Ureter (tissue), 1 donor: ENCODE measurements at places on chromosomes 11 and 22. TPM values are rescaled to one million over a fixed set of nuclear protein-coding genes. Genes with fewer than 3 reads are reported as not detected.

Gene OR5B17
- not detected for total RNA-seq

Gene ARHGAP8
- total RNA-seq, result 33.7 TPM

Gene APOA5
- total RNA-seq, result not detected

DNA sequence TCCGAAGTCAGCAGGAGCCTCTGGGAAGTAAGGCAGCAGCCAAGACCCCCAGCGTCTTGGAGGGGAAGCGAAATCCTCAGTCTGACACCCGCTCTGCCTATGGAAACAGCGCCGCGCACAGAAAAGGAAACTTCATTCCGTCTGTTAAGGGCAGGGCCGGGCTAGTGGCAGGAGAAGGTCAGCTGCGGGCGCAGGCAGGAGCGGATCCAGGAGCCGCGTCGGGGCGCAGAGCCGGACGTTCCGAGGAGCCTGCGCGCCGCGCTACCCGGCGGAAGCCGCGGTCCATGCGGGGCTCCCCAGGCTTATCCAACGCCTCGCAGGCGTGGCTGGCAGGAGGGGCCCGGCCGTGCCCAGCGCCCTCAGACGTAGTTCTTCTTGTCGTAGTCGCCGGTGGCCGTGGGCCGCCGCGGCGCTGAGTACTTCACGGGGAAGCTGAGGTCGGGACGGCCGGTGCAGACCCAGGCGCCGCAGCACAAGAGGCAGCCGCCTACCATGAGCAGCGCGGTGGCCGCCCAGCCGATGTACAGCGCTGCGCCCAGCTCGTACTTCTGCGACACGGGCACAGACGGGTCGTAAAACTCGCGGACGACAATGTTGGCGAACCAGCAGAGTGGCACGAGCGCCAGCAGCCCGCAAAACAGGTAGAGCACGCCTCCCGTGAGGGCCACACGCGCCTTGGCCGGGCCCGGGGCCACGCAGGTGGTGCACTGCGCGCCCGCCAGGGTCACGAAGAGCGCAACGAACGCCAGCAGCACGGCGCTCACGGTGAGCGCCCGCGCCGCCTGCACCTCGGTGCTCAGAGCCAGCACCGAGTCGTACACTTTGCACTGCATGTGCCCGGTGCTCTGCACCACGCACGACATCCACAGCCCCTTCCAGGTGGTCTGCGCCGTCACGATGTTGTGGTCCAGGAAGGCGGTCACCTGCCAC, 705 bp downstream of the CLDN5 start:
- no peak for DNase-seq

GRCh38 chr11:86459002-86459385, 84.3 kb downstream of the CCDC81 start:
- no peak for DNase-seq

GRCh38 chr11:111906680-111907079, 4.9 kb downstream of the CRYAB start:
- no peak for DNase-seq

DNA sequence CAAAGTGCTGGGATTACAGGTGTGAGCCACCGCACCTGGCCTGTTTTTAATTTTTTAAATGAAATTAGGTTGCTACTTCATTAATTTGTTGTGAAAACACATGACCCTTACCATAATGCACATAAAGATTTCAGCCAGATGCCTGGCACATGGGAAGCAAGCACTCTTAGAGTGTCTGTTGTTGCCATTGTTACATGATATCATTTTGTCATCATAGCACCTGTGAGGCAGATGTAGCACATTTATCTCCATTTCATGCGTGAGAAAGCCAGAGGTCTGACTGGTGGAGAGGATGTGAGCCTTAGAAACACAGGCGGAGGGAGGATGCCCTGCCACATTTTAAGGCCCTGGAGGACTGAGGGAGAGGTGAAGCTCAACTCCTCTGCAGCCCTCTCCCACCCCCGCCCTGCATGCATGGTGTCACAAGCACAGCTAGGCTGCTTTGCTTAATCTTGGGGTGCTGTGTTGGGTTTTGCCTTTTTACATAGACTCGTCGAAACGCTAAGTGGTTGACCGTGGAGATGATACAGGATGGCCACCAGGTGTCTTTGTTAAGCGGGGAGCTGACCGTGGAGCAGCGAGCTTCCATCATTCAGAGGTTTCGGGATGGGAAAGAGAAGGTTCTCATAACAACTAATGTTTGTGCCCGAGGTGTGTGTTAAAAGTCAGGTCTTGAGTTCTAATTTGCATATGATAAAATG, 14.0 kb downstream of the DDX25 start:
- no peak for DNase-seq

DNA sequence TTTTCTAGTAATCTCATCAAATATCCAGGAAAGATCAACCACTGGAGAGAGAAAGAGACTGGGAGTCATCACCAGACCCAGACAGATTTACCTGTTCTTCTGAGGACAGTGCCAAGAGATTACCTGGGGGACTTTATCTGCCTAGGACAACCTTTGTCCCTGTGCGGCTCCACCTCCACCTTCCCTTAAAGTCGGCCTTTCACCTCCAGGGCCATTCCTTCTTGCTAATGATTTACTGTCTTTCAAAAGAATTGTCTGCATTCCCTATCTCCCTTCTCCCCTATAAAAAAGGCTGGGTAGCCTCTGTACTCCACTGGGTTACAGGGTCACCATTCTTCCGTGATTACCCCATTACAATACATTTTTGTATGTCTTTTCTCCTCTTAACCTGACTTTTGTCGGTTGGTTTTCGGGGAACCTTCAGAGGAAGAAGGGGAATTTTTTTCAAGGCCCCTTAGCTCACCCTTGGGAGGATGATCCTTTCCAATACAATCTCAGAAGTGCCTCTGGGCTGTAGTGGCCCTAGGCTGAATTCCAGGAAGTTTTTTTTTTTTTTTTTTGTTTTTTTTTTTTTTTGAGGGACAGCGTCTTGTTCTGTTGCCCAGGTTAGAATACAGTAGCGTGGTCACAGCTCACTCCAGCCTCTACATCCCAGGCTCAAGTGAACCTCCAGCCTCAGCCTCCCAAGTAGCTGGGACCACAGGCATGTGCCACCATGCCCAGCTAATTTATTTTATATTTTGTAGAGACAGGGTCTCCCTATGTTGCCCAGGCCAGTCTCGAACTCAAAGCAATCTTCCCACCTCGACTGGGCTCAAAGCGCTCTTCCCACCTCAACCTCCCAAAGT, 1.5 kb upstream of the HMOX1 start:
- DNase-seq, result no peak
